ENCODE measurements at places on chromosomes 3 and 15.

GRCh38 chr3:66031102-66031698, 7.5 kb downstream of the MAGI1 start:
- DNase-seq = no peak

DNA sequence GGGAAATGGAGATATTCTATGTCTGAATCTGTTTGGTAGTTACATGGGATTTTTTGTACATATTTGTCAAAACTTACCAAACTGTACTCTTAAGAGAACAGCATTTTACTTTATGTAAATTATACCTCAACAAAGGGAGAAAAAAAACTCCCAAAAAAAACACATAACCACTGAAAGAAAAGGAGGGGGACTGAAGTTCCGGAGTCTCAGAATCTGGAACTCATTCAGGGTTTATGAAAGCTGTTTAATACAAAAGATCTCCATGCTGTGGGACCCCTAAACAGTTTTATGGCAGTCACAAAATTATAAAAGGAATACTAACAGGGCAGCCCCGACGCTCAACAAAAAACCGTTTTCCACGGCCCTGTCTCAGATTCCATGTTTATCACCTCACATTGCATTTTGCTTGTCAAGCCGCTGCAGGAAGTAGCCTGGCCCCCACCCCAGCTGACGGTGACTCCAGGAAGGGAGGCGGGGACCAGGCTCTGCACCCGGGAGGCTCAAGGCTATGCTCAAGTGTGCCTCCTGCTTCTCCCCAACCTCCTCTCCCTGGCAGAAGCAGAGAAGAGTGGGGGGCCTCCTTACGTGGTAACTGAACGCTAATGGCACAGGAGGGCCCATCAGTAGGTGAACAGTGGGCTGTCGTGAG, 29.3 kb downstream of the RFT1 start:
- DNase-seq = no peak

GRCh38 chr3:110314512-110315114, 757.0 kb upstream of the NECTIN3 start:
- DNase-seq = peak; percentile 50

DNA sequence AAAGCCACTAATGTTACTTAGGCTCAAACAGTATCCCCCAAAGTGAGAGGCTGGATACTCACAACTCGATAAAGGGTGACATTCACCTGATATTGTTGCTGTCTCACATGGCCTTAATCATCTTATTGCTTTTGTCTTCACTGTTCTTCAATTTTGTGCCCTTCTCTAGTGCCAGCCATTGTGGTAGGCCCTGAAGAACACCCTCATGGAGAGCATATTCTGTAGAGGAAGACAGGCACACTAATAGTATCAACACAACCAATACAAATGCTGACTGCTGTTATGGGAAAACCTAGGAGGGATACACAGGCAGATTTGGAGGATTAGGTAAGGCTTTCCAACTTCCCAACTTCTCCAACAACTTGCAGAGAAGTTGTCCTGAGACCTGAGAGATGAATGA, 4.1 kb upstream of the BLM start:
- DNase-seq = no peak

DNA sequence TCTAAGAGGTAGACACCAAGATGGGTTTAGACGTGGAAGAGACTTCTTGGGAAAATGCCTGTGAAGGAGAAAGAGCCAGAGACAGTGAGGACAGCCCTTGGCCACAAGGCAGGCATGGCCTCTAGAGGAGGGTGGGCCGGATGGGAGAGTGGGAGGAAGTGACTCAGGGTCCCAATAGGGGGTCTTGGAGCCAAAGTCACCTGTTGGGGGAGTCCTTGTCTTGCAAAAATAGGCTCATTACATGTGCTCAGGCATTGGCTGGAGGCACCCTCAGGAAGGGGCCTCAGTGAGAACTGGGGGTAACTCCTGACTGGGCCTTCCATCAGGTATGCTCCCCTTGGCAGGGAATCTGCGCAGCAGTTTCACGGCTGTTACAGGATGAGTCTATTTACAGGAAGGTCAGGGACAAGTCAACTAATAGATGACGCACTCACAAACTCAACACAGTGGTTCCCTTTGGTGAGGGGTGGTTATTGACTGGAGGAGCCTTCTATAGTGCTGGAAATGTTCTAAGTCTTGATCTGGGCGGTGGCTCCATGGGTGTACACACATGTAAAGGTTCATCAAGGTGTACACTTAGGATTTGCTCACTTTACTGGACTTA, 259.6 kb downstream of the XXYLT1 start:
- no peak for DNase-seq

DNA sequence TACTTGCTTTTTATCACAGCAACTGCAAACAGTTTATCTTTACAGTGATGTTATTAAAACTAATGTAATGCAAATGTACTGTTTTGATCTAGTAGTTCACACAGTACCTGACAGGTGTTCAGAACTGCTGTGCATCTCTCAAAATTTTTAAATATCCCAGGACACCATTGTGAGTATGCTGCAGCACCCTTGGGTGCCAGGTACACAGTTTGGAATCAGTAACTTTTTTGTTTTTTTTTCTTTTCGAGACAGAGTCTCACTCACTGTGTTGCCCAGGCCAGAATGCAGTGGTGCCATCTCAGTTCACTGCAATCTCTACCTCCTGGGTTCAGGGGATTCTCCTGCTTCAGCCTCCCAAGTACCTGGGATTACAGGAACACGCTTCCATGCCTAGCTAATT, 3.0 kb downstream of the KNL1 start:
- DNase-seq = no peak

- DNase-seq = no peak
These were observed 146.5 kb downstream of the MEGF11 start for GRCh38 chr15:66107070-66107469.

DNA sequence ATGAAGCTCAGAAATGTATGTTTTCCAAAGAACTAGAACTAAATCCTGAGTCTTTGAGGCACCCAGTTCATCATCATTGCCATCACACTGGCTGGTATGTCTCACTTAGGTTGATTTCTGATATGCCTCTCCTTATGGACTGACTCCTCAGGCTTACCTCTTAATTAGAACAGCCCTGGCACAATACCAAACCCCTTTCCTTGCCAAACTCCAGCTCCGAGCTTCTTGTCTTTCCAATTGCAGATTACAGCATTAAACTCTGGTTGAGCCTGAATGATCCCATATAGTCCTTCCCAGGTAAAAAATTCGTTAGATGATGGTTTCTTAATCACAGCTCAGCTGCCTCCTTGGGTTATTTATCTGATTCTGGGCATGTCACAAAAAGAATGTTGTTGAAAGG, 66.3 kb downstream of the RTP4 start:
- no peak for DNase-seq

DNA sequence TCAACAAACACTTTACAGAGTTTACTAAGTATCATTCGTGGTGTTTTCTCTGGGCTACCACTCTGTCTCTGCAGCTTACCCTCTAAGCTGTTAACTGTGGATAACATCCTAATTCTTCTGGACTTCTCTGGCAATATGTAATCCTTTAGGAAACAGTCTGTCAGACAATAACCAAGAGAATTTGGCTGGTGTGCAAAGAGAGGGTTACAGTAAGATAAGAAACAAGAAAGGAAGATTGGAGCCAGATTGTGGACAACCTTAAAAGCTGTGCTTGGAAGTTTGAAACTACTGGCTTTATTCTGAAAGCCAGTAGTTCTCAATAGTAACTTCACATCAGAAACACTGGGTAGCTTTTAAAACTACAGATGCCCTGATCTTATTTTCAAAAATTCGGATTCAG, 778 bp downstream of the ARL6 start:
- DNase-seq = peak; percentile 1

DNA sequence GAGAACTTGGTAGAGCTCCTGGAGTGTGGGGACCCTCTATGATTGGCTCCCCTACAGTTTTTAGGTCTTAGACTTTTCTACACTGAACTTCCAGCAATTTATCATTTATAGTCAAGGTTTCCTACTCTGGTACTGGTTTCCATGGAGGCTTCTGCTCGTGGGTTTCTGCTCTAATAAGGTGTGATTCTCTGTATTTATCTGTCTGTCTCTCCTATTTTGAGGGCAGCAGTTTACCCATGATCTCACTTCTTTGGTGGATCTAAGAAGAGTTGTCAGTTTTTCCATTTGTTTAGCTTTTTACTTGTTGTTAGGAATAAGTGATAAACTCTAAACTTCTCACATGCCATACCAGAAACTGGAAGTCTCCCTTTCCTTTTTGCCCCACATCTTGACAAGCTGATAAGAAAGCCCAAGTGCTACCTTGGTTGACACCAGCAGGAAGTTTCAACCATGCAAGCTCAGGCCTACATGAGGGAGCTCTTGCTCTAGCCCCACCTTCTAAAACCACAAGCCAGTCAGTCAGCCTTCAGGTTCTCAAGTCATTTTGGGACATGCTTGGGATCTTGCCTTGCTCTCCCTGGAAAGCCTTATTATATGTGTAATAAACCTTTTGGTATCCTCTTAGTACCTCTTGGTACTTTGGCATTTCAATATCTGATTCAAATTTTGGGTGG, 10.0 kb downstream of the TIMMDC1 start:
- no peak for DNase-seq

- DNase-seq = no peak
These were observed 34.5 kb upstream of the NFKBIZ start for GRCh38 chr3:101814835-101815234.

DNA sequence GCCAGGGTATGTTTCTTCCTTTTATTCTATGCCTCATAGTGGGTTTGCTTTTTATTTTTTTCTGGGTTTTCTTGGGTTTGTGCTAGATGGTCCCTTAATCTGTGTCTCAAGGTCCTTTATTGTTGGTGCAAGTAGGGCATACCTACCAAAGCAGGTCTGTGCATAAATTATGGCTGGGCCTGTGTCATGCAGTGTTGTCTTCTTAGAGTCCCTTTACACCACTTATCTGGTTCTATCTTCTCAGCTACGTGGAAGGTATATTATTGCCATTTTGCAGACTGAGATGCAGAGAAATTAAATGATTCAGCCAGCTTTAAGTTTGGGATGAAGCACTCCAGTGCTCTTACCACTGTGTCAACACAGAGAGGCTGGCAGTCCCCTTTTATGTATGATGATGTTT, 293.5 kb upstream of the SOX2 start:
- no peak for DNase-seq

DNA sequence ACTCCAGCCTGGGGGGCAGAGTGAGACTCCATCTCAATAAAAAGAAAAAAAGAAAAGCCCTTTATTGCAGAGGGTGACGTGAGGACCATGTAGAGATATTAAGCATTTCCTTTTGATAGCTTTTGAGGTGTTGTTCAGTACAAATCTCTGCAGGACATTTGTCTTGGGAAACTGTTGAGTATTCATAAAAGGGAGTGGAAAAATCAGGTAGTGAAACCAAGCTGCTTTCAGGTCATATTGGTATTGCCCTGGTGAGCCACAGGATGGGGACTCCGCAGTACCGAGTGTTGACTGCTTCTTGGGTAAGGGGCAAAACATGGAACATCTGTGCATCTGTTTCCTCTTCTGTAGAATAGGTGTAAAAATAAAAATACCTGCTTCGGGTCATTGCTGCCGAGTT, 9.9 kb downstream of the ITPR1 start:
- no peak for DNase-seq

- DNase-seq = no peak
These were observed 110.0 kb downstream of the FHIT start for GRCh38 chr3:61141227-61141626.

GRCh38 chr15:98330692-98331435, 317.5 kb upstream of the IGF1R start:
- no peak for DNase-seq

DNA sequence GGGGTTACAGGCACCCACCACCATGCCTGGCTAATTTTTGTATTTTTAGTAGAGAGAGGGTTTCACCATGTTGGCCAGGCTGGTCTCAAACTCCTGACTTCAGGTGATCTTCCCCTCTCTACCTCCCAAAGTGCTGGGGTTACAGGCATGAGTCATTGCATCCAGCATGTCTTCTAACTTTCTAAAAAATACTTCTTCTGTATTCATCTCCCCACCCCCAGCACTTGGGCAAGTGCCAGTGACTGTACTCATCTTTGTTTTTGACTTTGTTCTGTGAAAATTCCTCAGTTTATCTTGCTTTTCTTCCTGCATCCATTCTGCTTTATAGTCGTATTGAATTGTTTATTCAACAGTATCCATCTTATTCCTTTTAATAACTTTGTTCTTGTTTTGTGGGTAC, 47.6 kb downstream of the ARIH1 start:
- peak; percentile 52 for DNase-seq

DNA sequence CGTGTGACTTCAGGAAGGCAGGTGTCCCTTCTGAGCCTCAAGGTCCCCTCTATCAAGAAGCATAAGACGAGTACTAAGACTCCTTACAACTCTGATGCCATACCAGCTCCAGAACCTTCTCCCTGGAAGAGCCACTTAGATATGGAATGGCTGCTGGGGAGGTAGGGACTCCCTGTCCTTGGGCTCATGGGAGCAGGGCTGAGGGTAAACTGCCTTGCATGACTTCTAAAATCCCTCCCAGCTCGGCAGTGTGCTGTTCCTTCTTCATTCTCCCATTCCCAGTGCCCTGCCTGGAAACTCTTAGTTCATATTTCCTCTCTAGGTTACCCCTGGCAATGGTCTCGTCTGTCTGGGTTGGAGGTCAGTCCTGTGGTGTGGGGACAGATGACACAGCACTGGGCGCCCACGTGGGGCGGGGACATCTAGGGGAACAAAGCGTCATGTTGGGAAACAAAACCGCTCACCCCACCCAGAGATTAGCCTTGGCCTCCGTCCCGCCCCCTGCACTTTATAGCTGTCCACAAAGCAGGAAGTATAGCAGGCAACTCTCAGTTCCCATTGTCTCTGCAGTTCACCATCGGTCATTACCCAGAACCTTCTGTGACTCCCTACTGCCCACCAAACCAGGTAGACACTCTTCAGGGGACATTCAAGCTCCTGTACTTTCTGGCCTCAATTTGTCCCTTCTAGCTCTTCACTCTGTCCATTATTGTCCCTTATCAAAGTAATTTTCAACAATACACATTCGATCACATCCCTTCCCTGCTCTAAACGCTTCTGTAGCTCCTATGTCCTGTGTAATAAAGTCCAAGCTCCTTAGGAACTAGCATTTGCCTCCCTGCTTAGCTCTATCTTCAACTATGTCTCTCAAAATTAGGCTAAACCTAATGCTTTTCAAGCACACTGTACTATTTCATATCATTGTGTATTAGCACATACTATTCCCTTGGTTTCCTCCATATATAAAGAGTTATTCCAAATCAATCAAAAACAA, 73.8 kb downstream of the IQSEC1 start:
- no peak for DNase-seq

GRCh38 chr3:30315447-30315846, 291.0 kb upstream of the TGFBR2 start:
- DNase-seq = peak; percentile 75

- peak; percentile 4 for DNase-seq
These were observed 32.5 kb downstream of the NAALADL2 start for GRCh38 chr3:174891524-174892203.

DNA sequence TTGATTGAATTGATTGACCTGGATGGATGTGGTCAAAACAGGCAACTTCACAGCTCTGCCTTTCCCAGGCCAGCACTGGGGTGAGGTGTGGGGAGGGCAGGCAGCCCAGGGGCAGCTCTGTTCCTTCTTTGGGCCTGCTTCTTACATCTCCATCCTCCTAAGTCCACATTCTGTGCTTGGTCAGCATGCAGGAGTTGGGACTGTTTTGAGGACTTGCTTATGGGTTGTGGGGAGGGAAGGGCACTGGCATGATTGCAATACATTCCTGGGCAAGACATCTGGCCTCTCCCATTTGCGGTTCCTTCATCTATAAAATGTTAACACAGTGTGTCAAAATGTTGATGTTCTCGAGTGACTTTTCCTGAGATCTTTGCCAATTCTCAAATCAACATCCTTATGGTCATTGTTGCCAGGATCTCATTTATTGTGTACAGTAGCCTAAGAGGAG, 84.1 kb downstream of the ST6GAL1 start:
- peak; percentile 64 for DNase-seq

- no peak for DNase-seq
These were observed 26.7 kb upstream of the MED12L start for GRCh38 chr3:151058740-151059139.

- DNase-seq = no peak
These were observed 35.2 kb downstream of the MYZAP start for GRCh38 chr15:57626713-57627440.
